ENCODE measurements at places on chromosomes 4 and X. TPM values are rescaled to one million over a fixed set of nuclear protein-coding genes. Genes with fewer than 3 reads are reported as not detected.

The SGMS2 gene
- total RNA-seq, result 116 TPM

DNA sequence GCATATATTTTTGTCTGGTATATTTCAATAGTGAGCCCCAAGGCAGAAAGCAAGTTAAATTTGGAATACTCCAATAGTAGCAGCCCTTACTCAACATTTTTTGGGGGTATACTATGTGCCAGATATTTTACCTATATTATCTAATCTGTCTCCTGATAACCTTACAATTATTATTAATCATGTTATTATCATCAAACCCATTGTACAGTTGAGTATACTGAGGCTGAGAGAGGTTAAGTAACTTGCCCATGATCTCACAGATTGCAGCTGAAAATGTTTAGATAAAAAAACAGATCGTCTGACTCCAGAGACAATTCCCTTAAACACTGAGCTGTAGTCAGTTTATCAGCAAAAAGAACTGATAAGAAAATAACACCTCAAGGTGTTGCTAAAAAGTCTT lies 6.5 kb upstream of the RBBP7 start:
- no peak for DNase-seq

DNA sequence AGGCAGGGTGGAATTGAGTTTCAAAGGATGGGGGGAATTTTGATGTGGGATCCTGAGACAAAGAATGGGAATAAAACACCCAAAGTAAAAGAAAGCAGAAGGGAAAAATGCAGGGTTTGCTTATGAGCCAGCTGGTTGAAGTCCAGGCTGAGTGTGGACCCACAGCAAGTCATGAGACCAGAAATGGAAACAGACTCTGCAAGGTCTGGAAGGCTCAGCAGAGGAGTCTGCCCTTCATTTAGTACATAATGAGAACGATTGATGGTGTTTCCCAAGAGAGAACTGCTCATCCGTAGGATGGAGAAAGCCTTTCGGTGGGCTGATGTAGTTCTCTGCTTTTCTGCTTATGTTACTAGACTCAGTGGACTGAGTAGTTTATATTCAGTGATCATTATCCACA lies 259.1 kb downstream of the C4orf33 start:
- no peak for DNase-seq

The SSX7 gene
- total RNA-seq, result not detected

The FAM9C gene
- total RNA-seq, result not detected

The BTK gene
- not detected for total RNA-seq

The PCDH19 gene
- 0.54 TPM for total RNA-seq

The ESX1 gene
- total RNA-seq, result not detected

- peak; percentile 80 for DNase-seq
These were observed at the start of gene SLC4A4 for GRCh38 chr4:71338846-71339593. TSS of gene SLC4A4 (plus strand) at chr4:71339020.

Measured in GM23248 (cell line).